IPS DF 6.9 (cell line): ENCODE measurements at places on chromosomes 11 and 22.

DNA sequence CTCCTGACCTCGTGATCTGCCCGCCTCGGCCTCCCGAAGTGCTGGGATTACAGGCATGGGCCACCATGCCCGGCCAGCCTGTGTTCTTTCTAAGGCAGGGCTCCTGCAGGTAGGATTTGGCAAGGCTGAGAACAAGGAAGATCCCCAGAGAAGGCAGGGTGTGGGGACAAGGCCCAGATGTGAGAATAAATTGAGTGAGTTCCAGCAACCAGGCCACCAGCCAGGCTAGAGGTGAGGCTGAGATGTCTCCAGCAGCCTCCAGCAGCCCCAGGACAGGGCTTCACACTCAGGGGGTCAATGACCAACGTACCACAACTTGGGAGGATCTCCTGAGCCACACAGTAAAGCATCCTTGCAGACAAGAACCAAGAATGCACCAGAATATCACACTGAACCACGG, 75.1 kb downstream of the BUD13 start:
- DNase-seq, result no peak

GRCh38 chr11:23729088-23729487, 767.8 kb upstream of the LUZP2 start:
- no peak for DNase-seq

DNA sequence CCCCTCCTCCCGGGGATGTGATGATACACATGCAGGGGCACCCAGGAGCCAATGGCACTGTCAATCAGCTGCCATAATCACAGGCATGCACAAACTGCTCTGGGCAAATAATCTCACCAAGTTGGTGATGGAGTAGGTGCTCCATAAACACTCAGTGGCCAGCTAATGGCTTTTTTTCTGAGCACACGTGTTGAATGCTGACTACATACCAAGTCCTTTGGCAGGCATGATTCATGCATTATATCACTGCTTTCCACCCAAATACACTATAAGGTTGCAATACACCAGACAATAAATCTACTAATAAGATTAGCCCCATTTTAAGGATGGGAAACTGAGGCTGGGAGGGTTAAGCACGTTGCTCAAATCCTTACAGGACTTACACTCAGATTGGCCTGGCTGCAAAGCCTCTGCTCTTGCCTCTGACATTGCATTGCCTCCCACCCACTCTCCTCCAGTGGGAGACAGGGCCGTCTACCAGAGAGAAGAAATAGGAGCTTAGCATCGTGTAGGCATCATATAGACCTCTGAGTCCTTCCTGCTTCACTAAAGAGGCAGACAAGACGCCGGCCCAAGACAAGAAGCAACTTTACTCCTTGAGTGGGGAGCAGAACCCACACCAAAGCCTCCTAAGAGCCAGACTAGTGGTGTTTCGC, 32.7 kb upstream of the ACCSL start:
- no peak for DNase-seq

GRCh38 chr11:109043315-109043714, 378.4 kb downstream of the DDX10 start:
- DNase-seq, result no peak

DNA sequence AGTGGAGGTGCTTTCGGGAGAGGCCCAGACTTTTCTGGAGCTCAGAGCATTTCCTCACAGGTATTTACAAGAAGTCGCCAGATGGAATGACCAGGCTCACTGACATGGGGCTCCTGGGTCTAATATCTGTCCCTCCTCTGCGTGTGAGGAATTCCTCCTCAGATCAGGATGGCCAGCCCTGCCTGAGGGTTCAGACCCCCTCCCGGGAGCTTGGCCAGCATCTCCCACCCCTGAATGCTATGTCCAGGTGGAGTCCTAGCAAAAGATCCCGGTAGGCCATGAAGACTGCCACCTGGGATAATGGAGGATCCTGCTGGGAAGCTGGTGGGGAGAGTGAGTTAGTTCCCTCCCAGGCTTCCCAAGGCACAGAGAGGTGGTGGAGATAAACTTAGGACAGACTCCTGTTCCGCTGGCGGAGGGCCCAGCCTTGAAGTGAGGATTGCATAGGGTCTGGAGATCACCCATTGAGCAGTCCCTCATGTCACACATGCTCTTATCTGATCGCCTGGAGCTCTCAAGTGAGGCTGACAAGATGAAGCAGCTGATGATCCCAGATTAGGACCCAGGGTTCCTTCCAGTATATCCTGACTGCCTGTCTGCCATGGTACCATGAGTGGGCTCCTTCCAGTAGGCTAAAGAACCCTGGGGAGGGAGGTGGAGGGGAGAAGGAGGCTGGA, 5.7 kb downstream of the OAF start:
- no peak for DNase-seq

DNA sequence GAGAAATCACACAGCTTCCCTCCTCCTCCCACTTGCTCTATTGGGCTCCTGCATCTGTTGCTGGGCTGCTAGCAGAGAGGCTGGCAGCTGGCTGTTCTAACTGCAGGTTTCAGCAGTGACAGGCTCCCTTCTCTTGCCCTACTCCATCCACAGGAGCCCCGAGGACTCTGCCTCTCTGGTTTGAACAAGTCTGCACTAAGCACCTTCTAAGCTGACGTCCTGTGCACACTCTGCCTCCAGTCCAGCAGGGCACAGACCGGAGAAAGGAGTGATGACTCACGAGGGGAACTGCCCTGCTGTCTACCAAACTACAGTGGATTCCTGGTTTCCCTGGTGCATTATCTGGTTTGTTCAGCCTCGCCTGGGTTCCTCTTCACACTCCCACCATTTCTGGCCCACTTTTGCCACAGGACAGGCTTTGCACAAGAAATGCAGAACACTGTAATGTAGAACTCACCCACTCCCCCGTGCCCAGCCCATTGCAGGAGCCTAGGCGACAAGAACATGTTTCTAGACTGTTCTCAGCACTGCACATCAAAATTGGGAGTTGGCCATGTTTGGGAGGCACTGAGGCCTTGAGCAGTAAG, 26.0 kb downstream of the IL10RA start:
- no peak for DNase-seq

- no peak for DNase-seq
These were observed 57.1 kb downstream of the FAM181B start for GRCh38 chr11:82676483-82677094.

GRCh38 chr22:18929459-18929858, 6.6 kb downstream of the PRODH start:
- DNase-seq, result no peak

DNA sequence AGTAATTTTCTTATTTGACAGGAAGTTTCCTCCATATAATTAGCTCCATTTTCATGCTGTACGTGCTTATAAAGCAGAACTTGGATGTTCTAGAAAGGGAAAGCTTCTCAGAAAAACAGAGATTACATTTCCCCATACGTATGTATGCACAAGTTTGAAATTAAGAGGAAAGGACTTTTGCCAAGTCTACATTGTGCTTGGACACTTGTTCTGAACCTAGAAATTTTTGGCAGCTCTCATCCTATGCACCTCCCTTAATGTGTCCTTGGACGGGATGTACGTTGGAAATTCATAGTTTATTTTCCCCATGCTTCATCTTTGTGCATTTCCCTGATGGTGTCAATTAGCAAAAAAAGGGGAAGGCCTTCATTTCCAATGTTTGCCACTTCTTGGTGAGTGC, 322.7 kb downstream of the BLID start:
- DNase-seq, result no peak

GRCh38 chr11:59183771-59184170, 11.8 kb downstream of the DTX4 start:
- no peak for DNase-seq

DNA sequence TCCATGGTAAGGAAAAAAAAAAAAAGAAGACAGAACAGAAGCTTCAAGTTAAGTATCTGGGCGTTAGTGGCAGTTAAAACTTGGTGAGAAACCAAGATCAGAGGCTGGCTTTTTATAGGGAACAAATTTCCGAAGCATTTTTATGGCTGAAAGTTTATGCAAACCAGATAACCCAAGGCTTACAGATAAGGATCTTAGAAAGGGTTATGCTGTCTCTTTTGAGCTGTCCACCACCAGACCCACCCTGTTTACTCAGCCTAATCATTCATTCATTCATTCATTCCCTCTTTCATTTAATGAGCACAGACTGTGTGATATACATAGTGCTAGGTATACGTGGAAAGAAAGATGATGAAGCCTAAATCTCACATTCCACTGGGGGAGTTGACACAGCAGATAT, 89.5 kb downstream of the ME3 start:
- no peak for DNase-seq
